ENCODE measurements at places on chromosomes 4 and X.

- DNase-seq, result no peak
Measured at GRCh38 chr4:185796176-185796575, 15.8 kb downstream of the SORBS2 start.

GRCh38 chrX:26295425-26295824 lies 79.5 kb downstream of the MAGEB5 start:
- no peak for DNase-seq

GRCh38 chr4:131052646-131053045 lies 1956.7 kb downstream of the C4orf33 start:
- DNase-seq, result no peak

DNA sequence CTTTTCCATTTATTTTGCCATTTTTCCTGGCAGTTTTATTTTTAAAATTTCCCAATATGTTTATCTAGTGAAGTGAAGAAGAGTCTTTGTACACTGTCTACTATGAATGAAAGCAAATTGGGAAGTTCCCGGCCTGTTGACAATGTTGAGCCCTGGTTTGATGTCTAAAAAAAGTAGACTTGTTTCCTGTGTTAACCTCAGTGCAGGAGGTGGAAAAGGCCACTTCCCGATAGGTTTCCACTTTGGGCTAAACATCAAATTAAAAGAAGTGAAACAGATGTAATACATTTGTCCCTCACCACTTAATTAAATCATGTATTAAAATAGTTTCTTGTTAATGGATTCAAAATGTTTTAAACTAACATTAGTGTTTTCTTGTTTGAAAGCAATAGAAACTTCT lies 30.0 kb downstream of the BBS12 start:
- no peak for DNase-seq

DNA sequence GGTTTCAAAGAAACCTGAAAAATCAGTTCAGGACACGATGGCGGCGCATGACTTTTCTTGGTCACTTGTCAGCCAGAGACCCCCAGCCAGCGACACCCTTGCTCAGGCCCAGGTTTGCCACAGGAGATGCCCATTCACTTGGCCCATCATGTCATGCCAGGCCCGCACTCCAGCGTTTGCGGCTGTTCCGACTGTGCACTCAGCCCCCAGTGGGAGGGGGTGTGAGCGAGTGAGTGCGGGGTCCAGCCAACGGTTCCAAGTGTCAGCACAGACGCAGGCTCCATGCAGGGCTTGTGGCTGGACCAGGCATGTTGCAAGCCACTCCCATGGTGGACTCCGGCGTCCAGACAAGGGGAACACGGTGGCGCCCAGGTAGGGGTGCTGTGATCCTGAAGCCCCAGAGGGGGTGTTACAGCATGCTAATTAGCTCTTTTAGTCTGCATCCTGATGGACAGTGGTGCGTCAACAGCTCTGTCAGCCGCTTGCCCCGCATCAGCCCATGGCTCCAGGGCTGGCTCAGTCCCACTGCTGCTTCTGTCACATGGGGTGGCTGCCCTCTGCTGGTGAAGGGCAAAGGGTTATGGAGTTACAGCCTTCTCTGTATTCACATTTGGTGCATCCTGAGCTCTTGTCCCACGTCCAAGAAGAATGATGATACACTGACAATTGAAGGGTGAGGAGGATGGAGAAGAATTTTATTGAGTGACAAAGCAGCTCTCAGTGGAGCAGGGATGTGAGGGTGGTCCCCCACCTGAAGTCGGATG lies 3.7 kb upstream of the MAEA start:
- DNase-seq, result no peak

DNA sequence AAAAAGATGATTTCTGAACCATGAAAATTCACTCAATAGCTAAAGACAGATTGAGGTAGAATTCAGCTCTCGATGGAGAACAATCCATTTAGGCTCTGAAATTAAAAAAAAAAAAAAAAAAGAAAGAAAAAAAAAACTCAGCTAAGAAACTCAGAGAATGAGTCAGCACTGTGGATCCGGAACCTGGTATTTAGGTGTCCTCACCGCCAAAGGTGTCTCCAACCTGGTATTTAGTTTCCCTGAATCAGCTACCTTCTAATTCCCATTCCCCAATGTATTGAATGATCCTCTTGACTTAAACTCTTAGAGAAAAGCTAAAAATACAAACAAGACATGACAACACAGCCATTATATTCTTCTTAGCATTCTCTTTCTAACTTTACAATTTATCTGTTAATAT lies 150.3 kb upstream of the RASGEF1B start:
- no peak for DNase-seq

DNA sequence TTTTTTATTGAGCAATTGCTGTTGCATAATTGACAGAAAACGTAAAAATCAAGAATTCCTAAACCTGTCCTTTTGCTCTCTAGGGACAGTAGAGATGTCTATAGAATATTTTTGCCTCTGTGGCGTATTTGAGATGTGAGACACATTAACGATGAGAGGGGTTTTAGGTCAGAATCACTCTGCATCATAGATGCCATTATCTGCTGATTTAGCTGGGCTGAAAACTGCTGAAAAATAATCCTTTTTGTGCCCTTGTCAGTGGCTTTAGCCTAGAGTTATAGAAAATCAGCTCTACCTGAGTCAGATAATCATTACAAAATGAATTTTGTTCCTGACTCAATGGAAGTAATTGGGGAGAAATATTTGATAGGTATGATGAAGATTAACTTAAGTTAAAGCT lies 767.8 kb upstream of the TENM3 start:
- no peak for DNase-seq

GRCh38 chr4:103032574-103032973 lies 13.1 kb upstream of the SLC9B1 start:
- DNase-seq, result no peak

GRCh38 chr4:90543419-90544170 lies 416.4 kb downstream of the CCSER1 start:
- no peak for DNase-seq

DNA sequence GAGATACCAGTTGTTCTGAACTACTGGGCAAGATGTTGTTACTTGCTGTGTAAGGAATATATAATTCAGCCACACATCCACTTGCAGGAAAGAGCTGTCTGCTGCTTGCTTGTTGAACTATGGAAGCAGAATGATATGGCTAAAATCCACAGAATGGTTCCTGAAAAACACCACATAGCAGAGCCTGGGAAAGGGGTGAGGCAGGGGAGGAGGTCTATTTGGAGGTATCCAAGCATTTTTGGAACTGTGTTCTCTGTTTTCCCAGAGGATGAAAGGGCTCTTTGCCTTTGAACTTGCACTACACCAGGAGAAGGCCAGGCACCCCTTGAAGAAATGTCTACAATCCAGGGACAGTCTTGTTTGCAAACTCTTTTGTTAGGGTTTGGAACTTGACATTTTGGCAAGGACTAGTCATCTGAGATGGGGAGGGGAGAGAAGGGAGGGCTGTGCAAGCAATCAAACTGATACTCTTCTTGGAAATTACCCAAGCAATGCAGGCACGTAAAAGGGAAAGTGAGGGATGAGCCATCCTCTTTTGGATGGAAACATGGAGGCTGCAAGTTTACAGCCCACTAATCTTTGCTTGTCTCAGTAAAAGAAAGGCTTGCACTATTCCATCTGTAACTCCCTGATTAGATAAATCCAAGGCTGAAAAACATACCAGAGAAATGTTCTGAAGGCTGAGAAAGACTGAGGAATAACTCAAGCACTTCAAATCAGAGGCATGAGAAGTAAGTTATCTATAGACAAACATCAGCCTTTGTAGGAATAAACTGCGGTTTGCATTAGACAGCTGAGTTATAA lies 141.0 kb downstream of the TSPAN5 start:
- DNase-seq, result no peak

GRCh38 chr4:174983128-174983750 lies 65.1 kb downstream of the ADAM29 start:
- DNase-seq, result no peak

DNA sequence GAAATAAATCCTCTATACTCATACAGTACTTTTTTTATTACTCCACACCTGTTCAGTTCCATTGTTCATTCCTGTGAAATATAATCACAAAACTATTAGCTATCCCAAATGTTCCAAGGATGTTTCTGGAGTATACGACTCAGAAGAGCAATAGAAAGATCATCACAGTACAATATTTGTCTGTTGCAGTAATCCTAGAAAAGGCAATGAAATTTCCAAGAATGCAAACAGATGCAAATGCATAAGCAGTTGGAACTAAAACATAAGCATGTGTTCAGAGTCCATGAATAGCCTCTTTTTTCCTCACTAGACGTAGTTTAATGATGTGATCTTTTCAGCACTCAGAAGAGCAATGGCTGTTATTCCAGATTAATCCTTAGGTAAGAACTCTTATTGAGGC lies 55.2 kb downstream of the RTL3 start:
- no peak for DNase-seq

- DNase-seq, result no peak
Measured at GRCh38 chr4:45453258-45453853, 670.5 kb downstream of the GABRG1 start.

DNA sequence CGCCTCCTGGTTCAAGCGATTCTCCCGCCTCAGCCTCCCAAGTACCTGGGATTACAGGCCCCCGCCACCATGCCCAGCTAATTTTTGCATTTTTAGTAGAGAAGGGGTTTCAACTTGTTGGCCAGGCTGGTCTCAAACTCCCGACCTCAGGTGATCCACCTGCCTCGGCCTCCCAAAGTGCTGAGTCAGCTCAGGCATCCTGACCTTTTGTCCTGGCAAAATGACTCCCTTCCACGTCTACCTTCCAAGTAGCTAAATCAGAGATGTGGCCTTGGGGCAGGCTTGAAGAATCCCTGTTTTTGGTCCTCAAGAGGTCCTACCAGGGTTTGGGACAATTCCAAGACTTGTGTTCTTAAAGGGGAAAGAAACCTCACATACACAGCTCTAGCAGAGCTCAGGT lies 12.8 kb downstream of the AFAP1 start:
- DNase-seq, result no peak

DNA sequence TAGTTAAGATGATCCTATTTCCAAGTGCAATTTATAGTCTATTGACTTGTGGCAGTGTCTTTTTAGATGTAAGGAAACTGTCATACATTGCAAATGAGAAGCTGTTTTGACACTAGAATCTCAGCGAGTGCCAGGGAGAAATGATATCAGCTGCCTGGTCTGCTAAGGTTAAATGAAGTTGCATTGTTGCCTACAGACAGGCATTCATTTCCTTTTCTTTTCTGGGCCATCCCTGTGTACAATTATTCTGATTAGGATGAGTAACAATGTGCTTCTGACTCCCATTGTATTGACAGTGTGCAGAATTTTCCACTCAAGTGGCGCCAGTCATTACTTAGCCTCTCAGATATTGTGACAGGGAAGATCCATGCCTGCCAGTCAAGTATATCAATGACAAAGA lies 231.2 kb downstream of the GPAT3 start:
- no peak for DNase-seq

DNA sequence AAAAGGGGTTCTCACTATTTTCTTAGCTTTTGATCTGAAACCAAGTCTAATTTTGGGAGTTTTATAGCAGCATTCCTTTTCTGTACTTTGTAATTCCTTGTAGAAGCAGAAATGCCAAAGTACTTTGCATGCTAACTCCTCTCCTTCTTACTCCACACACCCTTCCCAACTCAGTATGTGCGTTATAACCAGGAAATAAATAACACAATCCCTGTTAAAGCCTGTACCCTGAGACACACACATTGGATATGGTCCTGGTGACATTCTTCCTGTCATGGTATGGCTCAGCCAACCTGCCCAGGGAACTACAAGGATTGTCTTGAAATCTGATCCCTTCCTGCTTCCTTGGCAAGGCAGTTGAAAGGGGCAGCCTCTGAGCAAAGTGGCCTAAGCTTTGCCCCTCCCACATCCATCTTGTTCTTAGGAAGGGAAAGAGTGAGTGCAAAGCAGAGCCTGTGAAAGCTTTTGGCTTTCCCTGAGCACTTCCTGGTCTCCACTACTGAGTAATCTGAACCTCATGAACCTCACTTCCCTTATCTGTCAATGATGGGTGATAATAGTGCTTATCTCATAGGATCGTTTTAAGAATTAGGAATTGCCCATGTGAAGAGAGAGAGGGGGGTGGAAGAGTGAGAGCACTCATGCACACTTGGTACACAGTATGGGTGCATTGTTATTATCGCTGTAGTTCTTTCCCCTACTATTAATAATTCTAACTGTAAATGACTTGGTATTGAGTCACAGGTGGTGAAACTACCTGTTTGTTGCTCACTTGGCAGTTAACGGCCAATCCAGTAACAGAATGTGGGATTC lies 109.3 kb downstream of the AFF2 start:
- DNase-seq, result no peak

- no peak for DNase-seq
Measured at GRCh38 chr4:183503497-183504063, 1.3 kb upstream of the ING2 start.

DNA sequence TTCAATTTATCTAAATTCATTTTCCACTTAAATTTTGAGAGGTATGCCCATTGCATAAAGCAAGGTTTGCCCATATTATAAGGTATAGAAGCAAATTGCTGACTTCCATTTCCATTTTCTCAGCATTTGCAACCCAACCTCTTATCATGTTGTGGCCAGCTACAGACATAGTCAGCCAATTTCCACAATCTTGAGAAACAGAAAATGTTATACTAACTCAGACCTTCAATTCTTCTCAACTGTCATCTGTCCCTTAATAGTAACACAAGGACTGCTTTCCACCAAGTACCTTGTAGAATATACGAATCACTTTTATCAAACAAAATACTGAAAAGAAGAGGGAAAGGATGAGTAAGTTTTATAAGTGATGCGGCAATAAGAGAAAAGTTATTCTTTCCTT lies 11.2 kb upstream of the GRIA3 start:
- no peak for DNase-seq

DNA sequence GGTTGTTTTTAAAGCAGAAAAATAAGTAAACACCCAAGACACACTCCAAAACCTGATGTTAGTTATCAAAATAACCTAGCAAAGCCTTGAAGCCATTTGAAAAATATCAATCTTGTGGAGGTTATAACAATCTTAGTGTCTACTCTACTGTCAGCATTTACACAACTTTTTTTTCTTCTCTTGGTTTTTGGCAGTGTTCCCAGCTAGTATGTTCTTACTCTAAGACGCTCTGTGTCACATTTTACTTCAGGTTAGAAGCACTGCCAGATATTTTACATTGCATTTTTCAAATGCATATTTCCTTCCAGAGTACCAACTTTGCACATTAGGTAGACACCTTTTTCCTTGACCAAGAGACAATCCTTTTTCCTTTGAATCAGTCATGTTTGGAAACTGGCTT lies 114.0 kb upstream of the INPP4B start:
- no peak for DNase-seq

DNA sequence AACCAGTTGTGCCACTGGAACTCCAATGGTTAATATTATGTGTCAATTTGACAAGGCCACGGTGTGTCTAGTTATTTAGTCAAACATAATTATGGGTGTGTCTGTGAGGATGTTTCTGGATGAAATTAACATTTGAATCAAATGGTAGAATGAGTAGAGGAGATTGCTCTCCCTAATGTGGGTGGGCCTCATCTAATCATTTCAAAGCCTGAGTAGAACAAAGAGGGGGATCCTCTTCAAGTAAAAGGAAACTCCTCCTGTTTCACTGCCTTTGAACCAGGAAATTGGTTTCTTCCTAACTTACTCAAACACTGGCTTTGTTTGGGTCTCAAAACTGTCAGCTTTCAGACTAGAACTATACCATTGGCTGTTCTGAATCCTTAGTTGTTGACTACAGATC lies 1692.1 kb downstream of the PCDH19 start:
- no peak for DNase-seq

- DNase-seq, result no peak
Measured at GRCh38 chr4:151865312-151865711, 104.5 kb upstream of the GATB start.

GRCh38 chr4:3486541-3487540 lies 23.7 kb downstream of the DOK7 start:
- no peak for DNase-seq

All from brain pericyte (primary cell).